LNCaP clone FGC (cell line): ENCODE measurements at places on chromosomes 3 and 15.

DNA sequence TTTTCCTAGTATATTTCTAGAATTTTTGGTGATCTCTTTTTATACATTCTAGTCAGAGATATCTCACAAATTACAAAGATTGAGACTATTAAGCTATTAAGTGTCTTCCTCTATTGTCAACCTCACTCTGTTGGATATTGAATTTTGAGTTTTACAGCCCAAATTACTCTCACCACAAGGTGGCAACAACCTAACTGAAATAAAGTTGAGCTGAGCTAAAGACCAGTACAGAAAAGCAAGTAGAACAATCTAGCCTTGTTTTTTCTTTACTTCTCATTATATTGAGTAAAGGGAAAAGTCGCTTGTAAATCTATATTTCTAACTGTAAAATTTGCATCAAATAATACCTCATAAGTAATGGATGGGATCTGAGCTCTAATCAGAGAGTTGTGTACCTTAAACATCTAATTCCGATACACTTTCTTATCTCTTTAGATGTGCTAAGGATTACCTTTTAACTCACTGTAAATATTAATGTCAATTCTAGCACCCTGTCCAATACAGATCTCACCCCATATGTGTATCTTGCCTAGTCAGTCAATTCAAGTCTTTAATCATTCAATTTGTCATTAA, 13.6 kb upstream of the COMMD2 start:
- no peak for DNase-seq

DNA sequence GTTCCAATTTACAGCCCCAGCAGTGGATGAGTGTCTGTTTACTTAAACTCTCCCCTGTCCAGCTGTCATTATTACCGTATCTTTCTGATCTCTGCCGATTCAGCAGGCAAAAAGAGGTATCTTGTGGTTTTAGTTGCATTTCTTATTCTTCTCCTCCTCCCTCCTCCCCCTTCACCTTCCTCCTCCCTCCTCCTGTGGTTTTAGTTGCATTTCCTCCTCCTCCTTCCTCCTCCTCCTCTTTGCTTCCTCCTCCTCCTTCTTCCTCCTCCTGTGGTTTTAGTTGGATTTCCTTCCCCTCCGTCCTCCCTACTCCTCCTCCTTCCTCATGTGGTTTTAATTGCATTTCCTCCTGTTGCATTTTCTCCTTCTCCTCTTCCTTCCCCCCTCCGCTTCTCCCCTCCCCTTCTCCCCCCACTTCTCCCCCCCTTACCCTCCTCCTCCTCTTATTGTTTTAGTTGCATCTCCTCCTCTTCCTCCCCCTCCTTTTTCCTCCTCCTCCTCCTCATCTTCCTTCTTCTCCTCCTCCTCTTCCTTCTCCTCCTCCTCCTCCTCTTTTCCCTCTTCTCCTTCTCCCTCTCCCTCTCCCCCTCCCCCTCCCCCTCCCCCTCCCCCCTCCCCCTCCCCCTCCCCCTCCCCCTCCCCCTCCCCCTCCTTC, 25.3 kb upstream of the VPS33B start:
- no peak for DNase-seq

DNA sequence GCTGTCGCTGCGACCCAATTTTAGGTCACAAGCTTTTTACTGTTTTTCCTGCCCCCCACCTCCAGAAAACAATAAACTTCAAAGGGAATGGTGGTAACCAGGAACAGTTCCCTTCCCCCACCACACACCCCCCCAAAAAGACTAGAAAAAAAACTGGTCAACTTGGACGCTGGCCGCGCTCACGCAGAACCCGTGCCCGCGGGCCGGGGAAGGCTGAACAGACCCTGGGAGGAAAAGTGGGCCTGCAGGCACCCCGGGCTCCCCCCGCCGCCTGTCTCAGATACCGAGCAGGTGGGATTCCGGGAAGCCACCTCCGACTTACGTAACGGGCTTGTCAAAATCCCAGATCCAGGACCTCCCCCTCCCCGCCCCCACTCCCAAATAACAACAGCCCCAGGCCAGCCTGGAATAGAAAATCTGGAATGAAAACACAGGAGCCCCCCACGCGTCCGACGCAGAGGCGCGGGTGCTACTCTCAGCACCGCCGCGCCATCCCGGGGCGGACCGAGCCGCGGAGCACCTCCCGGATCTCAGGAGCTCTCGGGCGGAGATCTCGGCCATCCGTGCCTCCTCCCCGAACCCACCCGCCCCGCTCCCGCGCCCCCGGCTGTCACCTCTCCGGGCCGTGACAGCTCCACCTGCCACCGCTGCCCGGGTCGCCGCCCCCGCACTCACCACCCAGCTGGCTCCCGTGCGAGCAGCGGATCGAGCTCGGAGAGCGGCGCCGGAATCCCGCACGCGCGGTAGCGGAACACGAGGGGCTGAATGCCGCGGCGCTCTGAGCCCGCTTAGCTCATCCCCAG, 557 bp downstream of the DENND4A start:
- DNase-seq: no peak

DNA sequence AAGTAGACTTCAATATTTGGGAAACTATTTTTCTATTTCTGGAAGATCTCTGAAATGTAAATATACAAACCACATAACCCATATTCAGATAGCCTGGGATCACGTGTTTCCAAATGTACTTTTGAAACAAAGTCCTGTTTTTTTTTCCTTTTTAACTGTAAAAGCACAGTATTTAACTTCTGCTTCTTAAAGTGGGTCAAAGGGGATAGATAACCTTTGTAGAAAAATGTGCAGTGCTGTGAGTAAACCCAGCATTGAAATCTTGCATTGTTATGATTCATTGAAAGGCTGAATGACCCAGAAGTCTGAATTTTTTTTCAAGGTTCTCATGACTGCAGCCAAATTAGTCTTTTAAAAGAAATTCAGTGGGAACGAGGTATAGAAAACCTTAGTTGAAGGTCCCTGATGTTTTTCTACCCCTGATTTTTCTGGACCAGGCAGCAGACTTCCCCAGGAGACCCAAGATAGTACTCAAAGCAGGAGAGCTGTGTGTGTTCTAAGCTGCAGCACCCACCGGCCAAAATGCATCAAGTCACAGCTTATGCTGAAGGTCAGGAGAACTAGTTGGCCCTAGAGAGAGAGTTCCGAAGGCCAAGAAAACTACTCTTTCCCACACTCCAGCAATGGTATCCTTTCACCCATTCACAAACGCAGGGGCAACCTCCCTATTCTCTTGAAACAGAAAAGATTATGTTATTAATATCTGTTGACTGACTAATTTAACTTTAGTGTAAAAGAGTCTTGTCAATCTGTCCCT, 43.6 kb upstream of the APH1B start:
- no peak for DNase-seq

GRCh38 chr3:185998136-185998535, 60.3 kb upstream of the TRA2B start:
- no peak for DNase-seq

GRCh38 chr3:153767601-153768560, 353.3 kb upstream of the ARHGEF26 start:
- no peak for DNase-seq

GRCh38 chr3:197249542-197249941, 48.9 kb downstream of the DLG1 start:
- DNase-seq: no peak

- no peak for DNase-seq
Observed at GRCh38 chr3:43366481-43366880, 80.1 kb downstream of the SNRK start.

DNA sequence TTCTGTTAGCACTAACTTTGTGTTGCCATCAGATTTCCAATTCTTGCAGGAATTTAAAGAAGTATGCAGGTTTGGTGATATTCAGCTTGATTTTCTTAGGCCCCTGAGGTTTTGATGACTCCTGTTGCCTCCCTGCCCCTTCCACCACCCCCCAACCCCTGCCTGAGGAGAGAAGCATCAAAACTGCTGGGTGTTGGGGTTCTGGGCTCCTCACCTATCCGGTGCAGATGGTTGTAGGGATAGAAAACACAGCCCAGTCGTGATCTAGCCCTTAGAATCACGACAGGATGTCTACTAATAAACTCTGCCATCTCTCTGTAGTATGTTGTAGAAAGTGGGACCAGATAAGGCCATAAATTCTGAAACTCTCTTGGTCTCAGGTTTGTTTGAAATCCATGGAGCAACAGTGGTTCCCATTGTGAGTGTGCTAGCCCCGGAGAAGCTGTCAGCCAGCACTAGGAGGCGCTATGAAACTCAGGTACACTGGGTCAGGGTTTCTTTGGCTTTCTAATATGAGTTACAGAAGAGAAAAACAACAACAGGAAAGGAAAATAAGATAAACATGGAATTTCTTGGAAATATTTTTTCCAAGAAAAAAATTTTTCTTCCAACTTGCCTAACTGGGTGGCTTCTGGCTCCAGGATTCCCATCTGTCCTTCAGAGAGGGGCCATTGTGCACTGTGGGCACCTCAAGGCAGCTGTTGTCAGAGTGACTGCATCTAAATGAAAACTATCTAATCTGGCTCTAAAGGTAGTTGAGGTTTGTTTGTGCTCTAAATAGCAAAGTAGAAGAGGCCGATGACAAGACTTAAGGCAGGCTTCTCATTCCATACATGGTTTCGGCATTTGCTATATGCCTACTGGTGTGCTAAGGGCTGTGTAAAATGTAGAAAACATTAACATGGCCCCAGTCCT, 8.7 kb downstream of the SRP14 start:
- DNase-seq: no peak

DNA sequence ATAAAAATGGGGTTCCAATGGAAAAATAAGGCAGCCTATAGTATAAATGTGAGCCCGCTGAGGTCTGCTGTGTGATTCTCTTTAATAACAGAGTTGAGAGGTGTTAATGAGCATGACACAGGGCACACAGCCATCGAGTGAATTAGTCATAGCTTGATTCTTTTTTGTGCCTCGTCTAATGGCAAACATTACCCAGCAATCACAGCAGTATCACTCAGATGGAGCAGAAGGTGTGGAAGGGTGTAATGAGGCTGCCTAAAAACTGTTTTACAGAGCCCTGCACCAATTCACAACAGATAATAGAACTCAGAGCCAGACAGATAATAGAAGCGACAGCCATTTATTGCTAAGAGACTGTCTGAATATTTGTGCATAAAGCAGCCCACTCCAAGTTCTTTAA, 178.6 kb upstream of the TPRG1 start:
- DNase-seq: no peak

DNA sequence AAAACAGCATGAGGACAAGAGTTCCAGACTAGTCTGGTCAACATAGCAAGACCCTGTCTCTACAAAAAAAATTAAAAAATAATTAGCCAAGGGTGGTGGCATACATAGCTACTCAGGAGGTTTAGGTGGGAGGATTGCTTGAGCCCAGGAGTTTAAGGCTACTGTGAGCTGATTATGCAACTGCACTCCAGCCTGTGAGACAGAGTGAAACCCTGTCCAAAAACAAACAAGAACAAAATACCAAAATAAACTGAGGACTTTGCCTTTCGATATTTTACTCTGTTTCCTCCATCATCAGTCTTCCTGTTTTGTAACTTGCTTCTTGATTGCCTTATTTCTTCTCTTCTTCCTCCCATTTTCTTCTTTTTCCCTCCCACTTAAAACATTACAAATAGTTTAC, 504.4 kb downstream of the ROBO1 start:
- DNase-seq: no peak

- DNase-seq: peak; percentile 63
Observed at GRCh38 chr3:195001961-195002861, 268.7 kb downstream of the XXYLT1 start.

- DNase-seq: no peak
Observed at GRCh38 chr3:126947429-126947828, 35.5 kb upstream of the PLXNA1 start.

DNA sequence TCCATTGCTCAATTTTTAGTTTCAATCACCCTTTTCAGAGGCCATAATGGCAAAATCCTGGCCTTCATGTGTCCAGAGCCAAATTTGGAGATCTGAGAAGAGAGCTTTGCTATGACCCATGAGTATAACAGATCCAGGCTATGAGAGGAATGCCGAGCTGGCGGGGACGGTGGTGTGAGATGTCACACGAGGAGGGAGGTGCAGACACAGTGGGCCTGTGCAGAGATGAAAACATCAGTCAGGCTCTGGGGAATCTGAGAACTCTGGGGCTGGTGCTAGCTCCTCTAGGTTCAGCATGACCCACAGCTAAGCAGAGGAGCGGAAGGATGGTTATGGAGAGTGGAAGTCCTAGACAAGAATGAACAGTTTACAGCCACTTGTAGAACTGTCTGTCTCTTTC, 398.3 kb upstream of the ATP10A start:
- DNase-seq: no peak

GRCh38 chr15:59295261-59296001, 77.2 kb downstream of the MYO1E start:
- no peak for DNase-seq

- DNase-seq: no peak
Observed at GRCh38 chr15:83039206-83039605, 27.8 kb upstream of the C15orf40 start.

DNA sequence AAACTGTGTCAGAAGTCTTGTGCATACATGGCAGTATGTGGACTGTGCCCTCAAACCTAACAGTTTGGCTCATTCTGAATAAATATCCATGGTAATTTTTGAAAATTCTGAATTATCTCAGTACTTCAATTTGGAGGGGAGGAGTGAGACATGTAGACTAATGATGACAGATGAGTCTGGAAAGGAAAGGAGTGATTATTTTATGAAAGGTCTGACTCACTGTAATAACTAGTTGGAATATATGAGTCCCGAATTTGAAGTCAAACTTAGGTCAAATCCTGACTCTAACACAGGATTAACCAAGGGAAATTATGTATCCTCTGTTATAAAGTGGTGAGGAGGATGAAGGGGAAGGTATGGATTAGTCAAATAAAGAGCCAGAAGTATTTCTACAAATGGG, 38.6 kb downstream of the SUCNR1 start:
- DNase-seq: no peak

DNA sequence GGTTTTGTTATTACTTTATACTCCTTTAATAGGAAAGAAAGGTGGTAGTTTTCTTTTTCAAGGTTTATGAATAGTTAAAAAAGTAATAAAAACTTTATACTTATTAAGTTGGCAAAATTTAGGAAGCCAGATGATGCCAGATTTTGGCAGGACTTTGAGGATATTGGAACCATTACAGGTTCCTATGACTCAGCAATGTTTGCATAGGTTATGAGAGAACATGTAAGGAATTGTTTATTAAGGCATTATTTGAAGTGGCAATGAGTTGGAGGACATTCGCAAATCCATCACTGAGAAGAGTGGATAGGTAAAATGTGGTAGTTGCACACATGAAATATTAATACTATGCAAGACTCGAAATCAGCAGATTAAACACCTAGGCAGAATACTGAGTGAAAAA, 29.9 kb downstream of the CDAN1 start:
- DNase-seq: peak; percentile 100

GRCh38 chr15:64878705-64879104, 33.0 kb upstream of the ANKDD1A start:
- DNase-seq: no peak
